ENCODE measurements at places on chromosomes 5 and 9.

GRCh38 chr5:95768731-95769130, 37.6 kb downstream of the RHOBTB3 start:
- no peak for DNase-seq

- no peak for DNase-seq
Observed at GRCh38 chr9:113625486-113625885, 162.0 kb downstream of the RGS3 start.

- DNase-seq: no peak
Observed at GRCh38 chr5:129745997-129746396, 1.9 kb upstream of the MINAR2 start.

GRCh38 chr9:136117916-136118319, 757 bp downstream of the TMEM250 start:
- DNase-seq: no peak

DNA sequence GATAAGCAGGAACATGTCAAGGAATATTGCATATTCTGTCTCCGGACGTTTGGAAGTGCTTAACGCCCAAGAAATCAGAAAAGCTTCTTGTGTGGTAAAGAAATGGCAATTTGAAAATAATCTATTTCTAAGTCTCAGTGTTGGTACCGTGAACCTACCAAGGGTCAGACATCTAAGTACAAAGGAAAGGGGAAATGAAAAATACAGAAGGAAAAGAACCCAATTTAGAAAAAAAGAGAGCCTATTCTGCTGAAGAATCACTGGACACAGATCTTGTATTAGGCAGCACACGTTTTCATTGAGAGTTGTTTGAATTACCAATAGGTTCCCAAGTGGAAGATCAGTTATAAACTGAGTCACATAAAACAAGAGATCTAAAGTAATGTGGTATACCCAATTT, 46.9 kb upstream of the CEP78 start:
- DNase-seq: no peak

DNA sequence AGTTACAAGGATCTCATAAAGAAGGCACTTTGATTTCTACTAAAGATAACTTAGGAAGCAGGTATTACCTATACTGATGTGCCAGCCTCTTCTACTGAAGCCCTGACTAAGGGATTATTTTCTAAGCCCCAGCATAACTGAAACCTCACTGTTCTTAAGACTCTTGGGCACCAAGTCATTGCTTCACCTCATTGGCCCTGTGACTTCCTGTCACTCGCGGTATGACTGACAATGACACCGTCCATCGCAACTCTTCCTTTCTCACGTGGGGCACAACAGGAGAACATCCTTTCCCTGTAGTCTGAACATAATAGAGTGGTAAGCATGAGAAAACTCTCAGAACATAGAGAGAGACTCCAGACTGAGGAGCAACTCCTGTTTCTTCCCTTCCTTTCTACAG, 6.4 kb downstream of the OR2V2 start:
- no peak for DNase-seq

- DNase-seq: no peak
Observed at GRCh38 chr5:96664669-96665068, 2.5 kb downstream of the CAST start.

DNA sequence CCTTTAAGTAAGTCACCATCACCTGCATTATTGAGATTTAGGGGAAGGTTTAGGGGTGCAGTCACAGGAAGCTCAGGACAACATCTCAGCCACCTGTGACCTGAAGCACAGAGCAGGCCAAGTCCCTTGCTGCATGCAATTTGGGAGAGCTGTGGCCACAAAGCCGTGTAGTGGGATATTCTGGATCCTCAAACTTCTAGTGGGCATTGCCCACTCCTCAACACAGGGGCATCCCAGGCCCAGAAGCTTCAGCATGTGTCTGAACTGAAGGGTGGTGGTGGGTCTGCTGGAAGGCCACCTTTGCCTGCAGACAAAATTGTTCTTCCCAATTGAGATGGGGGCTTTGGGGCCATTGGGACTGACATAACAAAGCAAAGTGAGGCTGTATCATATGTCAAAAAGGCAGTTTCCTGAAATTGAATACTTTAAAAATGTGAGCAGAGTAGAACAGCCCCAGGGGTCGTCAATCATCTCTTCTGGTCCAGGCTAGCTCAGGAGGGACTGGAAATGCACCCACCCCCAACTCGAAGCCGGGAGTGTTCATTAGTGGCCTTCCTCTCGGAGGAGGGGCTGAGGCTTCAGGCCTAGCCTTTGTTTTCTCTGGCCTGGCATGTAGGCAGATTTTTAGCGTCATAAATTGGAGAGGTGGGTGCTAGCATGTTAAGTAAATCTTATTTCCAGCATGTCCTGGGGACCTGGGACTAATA, 2.8 kb upstream of the GADD45G start:
- no peak for DNase-seq

DNA sequence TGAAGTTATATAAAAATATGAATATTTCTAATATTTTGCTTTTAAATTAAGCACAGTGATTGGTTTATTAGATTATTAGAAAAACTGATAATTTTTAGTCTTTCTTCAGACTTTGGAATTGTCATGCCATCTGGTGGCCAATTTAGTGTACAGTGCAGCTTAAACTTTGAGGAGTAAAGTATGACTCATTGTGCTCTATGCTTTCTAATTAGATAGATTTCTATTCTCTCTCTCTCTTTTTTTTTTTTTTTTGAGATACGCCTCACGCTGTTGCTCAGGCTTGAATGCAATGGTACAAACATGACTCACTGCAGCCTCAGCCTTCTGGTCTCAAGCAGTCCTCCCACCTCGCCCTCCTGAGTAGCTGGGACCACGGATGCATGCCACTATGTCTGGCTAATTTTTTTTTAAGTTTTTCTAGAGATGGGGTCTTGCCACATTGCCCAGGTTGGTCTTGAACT, 42.1 kb upstream of the GPR21 start:
- DNase-seq: peak; percentile 11

GRCh38 chr5:38563624-38564023, 7.2 kb upstream of the LIFR start:
- no peak for DNase-seq

DNA sequence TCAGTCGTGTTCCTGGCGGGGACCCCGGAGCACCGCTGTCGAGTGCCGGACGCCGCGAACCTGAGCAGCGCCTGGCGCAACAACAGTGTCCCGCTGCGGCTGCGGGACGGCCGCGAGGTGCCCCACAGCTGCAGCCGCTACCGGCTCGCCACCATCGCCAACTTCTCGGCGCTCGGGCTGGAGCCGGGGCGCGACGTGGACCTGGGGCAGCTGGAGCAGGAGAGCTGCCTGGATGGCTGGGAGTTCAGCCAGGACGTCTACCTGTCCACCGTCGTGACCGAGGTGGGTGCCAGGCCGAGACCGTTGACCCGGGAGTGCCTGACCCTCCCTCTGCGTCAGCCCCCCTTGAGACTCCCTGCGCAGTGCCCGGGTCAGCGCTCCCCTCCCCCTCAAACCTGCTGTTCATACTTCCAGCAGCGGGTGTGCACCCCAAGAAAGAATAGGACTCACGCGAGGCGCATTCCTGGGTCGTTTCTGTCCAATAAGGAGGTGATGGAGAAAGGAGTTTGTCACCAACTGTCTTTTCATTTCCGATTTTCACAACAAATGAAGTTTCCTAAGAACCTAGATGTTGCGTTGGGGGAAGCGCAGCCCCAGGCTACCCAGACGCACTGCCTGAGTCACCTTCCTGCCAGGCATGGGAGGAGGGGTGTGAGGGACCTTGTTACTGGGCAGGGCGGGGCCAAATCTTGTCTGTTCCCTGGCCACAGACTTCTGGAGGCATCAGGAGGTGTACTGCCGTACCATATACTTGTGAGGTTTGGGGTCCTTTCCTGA, 722 bp downstream of the SLC22A4 start:
- DNase-seq: peak; percentile 85

GRCh38 chr5:158124606-158125316, 265.8 kb upstream of the CLINT1 start:
- DNase-seq: no peak

DNA sequence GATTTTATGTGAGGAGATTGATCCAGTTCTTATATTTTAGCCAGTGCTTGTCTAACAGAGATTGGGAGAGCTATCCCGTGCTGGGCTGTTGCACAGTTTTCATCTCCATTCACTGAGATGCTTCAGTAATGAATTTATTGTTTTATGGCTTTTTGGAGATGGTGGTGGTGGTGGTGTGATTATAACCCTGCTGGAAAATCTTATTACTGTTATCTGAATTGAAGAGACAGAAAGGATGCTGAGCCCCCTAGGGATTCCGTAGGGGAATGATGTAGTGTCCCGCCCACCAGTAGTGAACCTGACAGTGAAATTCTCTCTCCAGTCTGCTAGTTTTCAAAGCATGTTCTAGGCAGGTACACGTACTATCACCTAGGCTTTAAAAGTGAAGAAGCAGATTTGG, 1.9 kb downstream of the RAI14 start:
- no peak for DNase-seq

GRCh38 chr5:2451100-2451499, 300.4 kb downstream of the IRX2 start:
- no peak for DNase-seq

GRCh38 chr9:79360387-79361347, 211.1 kb upstream of the TLE4 start:
- DNase-seq: no peak

GRCh38 chr5:127311349-127311748, 20.8 kb downstream of the MEGF10 start:
- no peak for DNase-seq

DNA sequence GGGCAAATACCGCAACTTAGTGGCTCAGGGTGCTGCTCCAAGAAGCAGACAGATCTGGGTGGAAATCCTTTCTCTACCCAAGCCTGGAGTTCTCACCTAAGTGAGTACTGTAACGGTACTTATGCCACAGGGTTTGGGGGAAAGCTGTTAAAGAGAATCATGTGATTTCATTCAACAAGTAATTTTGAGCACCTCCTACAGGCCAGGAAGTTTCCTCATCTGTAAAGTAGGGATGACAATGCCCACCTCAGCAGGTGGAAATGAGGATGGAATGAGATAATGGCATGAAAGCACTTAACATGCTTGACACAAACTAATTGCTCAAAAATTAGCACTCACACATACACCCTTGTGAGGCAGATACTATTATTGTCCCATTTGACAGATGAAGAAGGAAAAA, 114.1 kb downstream of the JAKMIP2 start:
- DNase-seq: no peak

- DNase-seq: no peak
Observed at GRCh38 chr5:4661836-4662235, 478.3 kb upstream of the ADAMTS16 start.

DNA sequence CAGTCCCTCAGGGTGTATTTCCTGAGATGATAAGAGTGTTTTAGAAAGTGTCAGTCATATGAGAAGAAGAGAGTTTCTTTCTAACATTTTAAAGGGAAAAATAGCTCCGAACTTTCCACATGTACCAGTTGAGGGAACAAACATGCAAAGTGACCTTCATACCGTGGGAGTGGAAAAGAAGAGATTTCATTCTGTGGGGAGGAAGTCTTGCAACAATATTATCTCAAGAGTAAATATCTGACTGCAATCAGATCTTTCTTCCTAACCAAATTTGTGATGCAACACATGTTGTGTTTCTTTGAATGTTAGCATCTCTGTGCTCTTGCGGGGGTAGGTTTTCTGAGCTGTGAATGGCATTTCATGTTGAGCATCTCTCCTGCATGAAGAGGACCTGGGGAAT, 30.6 kb downstream of the ANKRD55 start:
- DNase-seq: no peak

GRCh38 chr9:34589636-34590380, at the start of gene CNTFR:
Gene CNTFR (minus strand): TSS chr9:34589724. CDS start chr9:34568981, 20,743 bp downstream.
- no peak for DNase-seq

- no peak for DNase-seq
Observed at GRCh38 chr5:38323645-38324295, 65.4 kb downstream of the EGFLAM start.

GRCh38 chr5:181263633-181264032, 2.7 kb upstream of the TRIM52 start:
- DNase-seq: no peak

- DNase-seq: no peak
Observed at GRCh38 chr9:89313842-89314241, 2.8 kb downstream of the CKS2 start.

GRCh38 chr9:100322954-100323536, 29.7 kb downstream of the TEX10 start:
- DNase-seq: peak; percentile 1

GRCh38 chr9:83167126-83167525, 104.2 kb upstream of the RASEF start:
- DNase-seq: no peak

GRCh38 chr5:140977003-140977402, 10.7 kb downstream of the PCDHAC2 start:
- no peak for DNase-seq

DNA sequence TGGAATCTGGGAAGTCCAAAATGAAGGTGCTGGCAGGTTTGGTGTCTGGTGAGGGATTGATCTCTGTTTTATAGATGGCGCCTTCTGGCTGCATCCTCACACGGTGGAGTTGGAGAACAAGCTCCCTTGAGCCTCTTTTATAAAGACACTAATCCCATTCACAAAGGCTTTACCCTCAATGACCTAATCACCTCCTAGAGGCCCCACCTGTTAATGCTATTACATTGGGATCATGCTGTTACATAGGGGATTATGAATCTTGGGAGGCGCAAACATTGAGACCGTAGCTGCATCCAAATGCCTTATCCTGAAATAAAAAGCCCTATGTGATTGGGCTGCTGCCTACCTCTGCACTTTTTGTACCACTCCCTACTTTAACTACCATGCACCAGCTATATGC, 197.1 kb upstream of the HMHB1 start:
- no peak for DNase-seq

- no peak for DNase-seq
Observed at GRCh38 chr5:42108468-42108867, 183.4 kb downstream of the FBXO4 start.

- no peak for DNase-seq
Observed at GRCh38 chr5:91266184-91266705, 116.9 kb downstream of the ARRDC3 start.

- no peak for DNase-seq
Observed at GRCh38 chr5:154628685-154629084, 126.5 kb upstream of the LARP1 start.

- DNase-seq: no peak
Observed at GRCh38 chr5:167626341-167627123, 664.9 kb upstream of the WWC1 start.

GRCh38 chr5:58503390-58504046, 12.3 kb downstream of the GAPT start:
- no peak for DNase-seq

DNA sequence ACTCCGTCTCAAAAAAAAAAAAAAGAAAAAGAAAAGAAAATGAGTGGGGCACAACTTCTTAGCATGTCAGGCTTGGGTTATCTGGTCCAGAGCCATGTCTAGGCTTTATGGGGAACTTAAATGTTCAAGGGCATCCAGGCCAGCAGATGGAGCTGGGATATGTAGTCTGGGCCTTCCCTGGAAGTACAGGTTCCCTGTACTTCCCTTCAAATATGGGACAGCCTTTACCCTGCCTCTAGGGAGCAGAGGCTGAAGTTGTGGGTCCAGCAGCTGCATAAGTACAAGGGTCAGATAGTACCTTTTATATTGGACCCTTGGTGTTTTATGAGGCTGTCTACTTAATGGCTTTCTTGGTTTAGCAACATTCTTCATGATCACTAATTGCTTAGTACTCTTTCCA, 42.1 kb downstream of the FAF2 start:
- DNase-seq: no peak
